ENCODE measurements at places on chromosomes 7 and 10. TPM values are rescaled to one million over a fixed set of nuclear protein-coding genes. Genes with fewer than 3 reads are reported as not detected.

The MAGI2 gene
- total RNA-seq = 0.64 TPM

The IFIT1 gene
- total RNA-seq = 52.3 TPM

GRCh38 chr7:35760143-35760745, 40.6 kb upstream of the SEPTIN7 start:
- DNase-seq = no peak

- no peak for DNase-seq
These were observed 30.2 kb downstream of the ASNS start for GRCh38 chr7:97842006-97842405.

The GCK gene
- not detected for total RNA-seq

All from Calu3 (cell line).